T-helper 17 cell (primary cell): ENCODE measurements at places on chromosomes 3 and 15.

GRCh38 chr3:153138276-153139210, 23.5 kb upstream of the RAP2B start:
- H3K4me3 ChIP-seq = no peak overlapping the region
- H3K27me3 ChIP-seq = no peaks in the 10 kb centered on the region
- H3K4me1 ChIP-seq = peaks cover 14% of the 10 kb centered on the region

GRCh38 chr3:54871867-54872266, 56.0 kb downstream of the LRTM1 start:
- no peaks in the 10 kb centered on the region for H3K4me1 ChIP-seq
- no peaks in the 10 kb centered on the region for H3K27me3 ChIP-seq
- H3K4me3 ChIP-seq = no peak overlapping the region
- H3K36me3 ChIP-seq = no peaks in the 10 kb centered on the region

- H3K4me1 ChIP-seq = peaks cover 5% of the 10 kb centered on the region
- H3K27ac ChIP-seq = no peak overlapping the region
- H3K4me3 ChIP-seq = no peak overlapping the region
- H3K27me3 ChIP-seq = peaks cover 17% of the 10 kb centered on the region
- peaks cover 3% of the 10 kb centered on the region for H3K36me3 ChIP-seq
- DNase-seq = no peak
These were observed 65.1 kb downstream of the PPARG start for GRCh38 chr3:12353796-12354525.

- peaks cover 2% of the 10 kb centered on the region for H3K36me3 ChIP-seq
- no peak for DNase-seq
- H3K4me1 ChIP-seq = no peaks in the 10 kb centered on the region
- H3K27ac ChIP-seq = no peak overlapping the region
- peaks cover 21% of the 10 kb centered on the region for H3K27me3 ChIP-seq
These were observed 146.6 kb downstream of the THSD4 start for GRCh38 chr15:71261909-71262308.

GRCh38 chr3:57709031-57709430, 16.2 kb upstream of the DENND6A start:
- H3K27ac ChIP-seq = no peak overlapping the region
- no peak for DNase-seq
- no peak overlapping the region for H3K4me3 ChIP-seq
- no peaks in the 10 kb centered on the region for H3K27me3 ChIP-seq
- peaks cover 2% of the 10 kb centered on the region for H3K4me1 ChIP-seq
- peaks cover 3% of the 10 kb centered on the region for H3K36me3 ChIP-seq

- DNase-seq = no peak
- H3K4me3 ChIP-seq = no peak overlapping the region
- H3K4me1 ChIP-seq = peaks cover 14% of the 10 kb centered on the region
- H3K27ac ChIP-seq = peak overlapping the region; percentile 70
- no peaks in the 10 kb centered on the region for H3K27me3 ChIP-seq
These were observed 322.8 kb downstream of the RAP2B start for GRCh38 chr3:153484842-153485241.

GRCh38 chr3:155595371-155595770, 149.5 kb downstream of the PLCH1 start:
- H3K4me1 ChIP-seq = no peaks in the 10 kb centered on the region
- H3K4me3 ChIP-seq = no peak overlapping the region
- H3K27ac ChIP-seq = no peak overlapping the region

DNA sequence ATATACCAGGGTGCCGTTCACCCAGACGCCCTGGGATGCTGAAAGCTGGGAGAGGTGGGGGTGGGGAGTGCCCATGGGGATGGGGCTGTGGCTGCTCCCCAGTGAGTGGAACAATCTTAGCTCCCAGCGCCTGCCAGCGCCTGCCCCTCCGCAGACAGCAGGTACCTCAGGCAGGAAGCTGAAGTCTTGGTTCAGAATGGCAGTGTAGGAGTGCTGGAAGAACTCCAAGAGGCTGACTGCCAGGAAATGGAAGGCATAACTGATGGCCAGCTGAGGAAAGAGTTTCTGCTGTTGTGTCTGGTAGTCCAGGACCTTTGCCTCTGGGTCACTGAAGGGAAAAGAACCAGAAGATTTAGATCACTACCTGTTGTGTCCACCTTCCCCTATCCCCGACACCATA, 8.4 kb downstream of the ACOX2 start:
- no peak overlapping the region for H3K27ac ChIP-seq
- H3K4me1 ChIP-seq = peaks cover 12% of the 10 kb centered on the region
- H3K27me3 ChIP-seq = no peaks in the 10 kb centered on the region
- H3K36me3 ChIP-seq = peaks cover 3% of the 10 kb centered on the region
- no peak for DNase-seq
- no peak overlapping the region for H3K4me3 ChIP-seq

DNA sequence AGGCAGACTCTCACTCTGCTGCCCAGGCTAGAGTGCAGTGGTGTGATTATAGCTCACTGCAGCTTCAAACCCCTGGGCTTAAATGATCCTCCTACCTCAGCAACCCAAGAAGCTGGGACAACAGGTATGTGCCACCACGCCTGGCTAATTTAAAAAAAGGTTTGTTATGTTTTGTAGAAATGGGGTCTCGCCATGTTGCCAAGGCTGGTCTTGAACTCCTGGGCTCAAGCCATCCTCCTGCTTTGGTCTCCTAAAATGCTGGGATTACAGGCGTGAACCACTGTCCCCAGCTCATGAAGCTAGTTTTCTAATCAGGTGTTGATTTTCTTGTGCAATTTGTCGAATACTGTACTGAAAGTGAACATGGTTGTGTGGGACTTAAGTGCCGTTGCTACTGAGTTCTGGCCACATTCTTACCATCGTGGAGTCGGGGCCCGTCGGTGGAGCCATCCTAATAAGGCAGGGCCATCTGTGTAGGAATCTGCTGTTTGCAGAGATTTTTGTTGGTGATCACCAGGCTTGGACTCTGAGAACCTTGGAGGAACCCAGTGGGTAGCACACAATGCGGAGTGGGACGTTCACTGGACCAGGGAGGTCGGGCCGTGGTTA, 193.2 kb downstream of the GOLGA6L6 start:
- no peak overlapping the region for H3K27ac ChIP-seq
- DNase-seq = no peak
- H3K36me3 ChIP-seq = no peaks in the 10 kb centered on the region
- H3K27me3 ChIP-seq = peaks cover 25% of the 10 kb centered on the region
- peaks cover 5% of the 10 kb centered on the region for H3K4me1 ChIP-seq
- no peak overlapping the region for H3K4me3 ChIP-seq

DNA sequence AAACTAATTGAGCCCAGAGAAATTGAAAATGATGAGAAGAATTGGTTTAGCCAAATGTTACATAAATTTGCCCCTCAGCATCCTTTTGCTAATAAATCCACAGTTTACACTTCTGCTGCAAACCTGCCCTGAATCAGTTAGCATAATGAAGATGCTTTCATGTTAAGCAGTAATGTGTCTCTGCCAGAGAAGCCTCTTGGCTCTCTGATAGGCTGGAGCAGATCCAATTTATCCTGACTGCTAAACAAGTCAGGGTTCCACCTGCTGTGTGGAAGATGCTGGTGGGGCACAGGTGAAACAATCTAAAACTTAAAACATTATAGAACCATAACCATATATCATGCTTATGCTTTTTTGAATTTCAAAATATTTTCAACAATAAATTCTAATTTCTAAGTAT, 946.8 kb downstream of the OTOL1 start:
- no peak for DNase-seq
- H3K4me1 ChIP-seq = no peaks in the 10 kb centered on the region
- no peaks in the 10 kb centered on the region for H3K36me3 ChIP-seq
- no peak overlapping the region for H3K4me3 ChIP-seq

DNA sequence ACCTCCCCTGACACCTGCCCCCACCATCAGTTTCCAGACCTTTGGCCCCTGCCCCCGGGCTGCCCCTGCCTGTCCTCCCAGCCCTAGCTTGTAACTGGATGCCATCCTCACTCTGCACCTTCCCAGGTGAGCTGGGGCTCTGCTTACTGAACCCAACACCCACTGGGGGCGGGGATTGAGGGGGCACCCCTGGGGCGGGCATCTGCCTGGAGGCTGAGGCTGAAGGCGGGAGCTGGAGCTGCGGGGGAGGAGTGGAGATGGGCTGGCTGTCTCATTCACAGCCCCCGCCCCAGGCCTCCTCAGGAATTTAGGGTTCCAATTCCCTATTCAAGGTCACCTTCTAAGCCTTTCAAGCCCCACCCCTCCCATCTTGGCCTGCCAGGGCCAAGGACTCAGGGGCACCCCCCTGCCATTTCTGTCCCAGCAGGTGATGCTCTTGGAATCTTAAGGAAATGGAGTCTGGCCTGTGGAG, 17.7 kb downstream of the PIF1 start:
- H3K27ac ChIP-seq = no peak overlapping the region
- peaks cover 3% of the 10 kb centered on the region for H3K4me1 ChIP-seq
- H3K36me3 ChIP-seq = no peaks in the 10 kb centered on the region
- H3K4me3 ChIP-seq = no peak overlapping the region
- peaks cover 23% of the 10 kb centered on the region for H3K27me3 ChIP-seq
